Activated CD8-positive, alpha-beta memory T cell treated with anti-CD3 and anti-CD28 coated beads, Interleukin-2, amount 10 ng/mL, durations not matched to agents 7 days and 5 days (primary cell): ENCODE measurements at places on chromosomes 4 and X. TPM values are rescaled to one million over a fixed set of nuclear protein-coding genes. Genes with fewer than 3 reads are reported as not detected.

- H3K36me3 ChIP-seq = no peaks in the 10 kb centered on the region
- H3K4me1 ChIP-seq = no peaks in the 10 kb centered on the region
- no peak overlapping the region for H3K27ac ChIP-seq
- no peak overlapping the region for H3K4me3 ChIP-seq
- no peak for DNase-seq
These were observed 8.7 kb upstream of the TECRL start for GRCh38 chr4:64417974-64418373.

DNA sequence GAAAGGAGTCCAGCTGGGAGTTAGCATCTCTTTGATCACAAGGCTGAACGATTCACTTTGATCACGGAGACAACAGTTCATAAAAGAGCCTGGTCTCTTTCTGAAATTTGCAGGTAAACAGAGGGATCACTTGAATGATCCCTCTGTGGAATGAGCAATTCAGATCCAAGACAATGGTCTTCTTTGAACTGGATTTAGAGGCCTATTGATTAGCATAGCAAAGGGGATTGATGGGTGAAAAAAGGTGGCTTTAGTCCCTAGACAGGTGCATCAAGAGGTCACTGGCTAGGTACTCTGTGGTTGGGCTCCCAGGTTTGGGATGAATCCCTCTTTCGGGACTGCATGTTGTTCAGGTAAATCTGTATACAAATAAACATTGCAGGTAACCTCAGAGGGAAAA, 223.8 kb upstream of the TAPT1 start:
- no peaks in the 10 kb centered on the region for H3K36me3 ChIP-seq
- H3K4me3 ChIP-seq = no peak overlapping the region
- H3K27ac ChIP-seq = no peak overlapping the region
- DNase-seq = no peak
- H3K27me3 ChIP-seq = no peaks in the 10 kb centered on the region

DNA sequence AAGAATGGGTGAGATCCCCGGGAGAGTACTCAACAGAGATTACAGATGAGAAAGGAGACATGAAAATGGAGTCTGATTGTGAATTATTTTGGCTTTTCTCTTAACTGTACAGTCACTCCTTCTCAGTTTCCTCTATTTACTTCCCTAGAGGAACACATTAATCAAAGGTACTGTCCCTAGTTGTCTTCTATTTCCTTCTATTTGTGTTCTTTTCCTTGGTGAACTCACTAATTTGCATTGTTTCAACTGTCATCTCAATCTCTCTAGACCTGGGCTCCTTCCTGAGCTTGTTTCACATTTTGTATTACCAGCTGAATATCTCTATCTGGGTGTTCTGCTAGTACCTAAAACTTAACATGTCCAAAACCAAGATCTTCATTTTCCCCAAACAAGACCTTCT, 59.8 kb downstream of the ABCB7 start:
- H3K4me3 ChIP-seq = no peak overlapping the region
- no peak for DNase-seq
- H3K27me3 ChIP-seq = no peaks in the 10 kb centered on the region

DNA sequence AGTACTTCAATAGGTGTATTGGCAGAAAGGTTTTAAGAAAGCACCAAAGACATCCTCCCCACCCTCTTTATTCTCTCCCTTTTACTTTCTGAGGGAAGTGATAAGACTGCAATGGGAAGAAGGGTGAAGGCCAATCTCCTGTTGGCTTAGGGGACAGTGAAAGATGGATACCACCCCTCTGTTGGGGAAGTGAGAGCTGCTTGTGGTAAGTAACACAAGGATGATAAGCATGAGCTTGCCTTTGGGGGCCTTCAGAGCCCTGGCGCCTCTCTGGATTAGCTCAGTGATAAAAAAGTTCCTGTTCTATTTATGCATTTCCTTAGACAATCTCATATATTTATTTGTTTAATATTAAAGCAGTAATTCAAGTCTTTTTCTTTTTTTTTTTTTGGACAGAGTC, 5.2 kb upstream of the KLF8 start:
- H3K27me3 ChIP-seq = peaks cover 6% of the 10 kb centered on the region
- H3K27ac ChIP-seq = no peak overlapping the region
- H3K36me3 ChIP-seq = no peaks in the 10 kb centered on the region
- no peak overlapping the region for H3K4me3 ChIP-seq

- no peak for DNase-seq
- H3K27me3 ChIP-seq = peaks cover 13% of the 10 kb centered on the region
- H3K4me1 ChIP-seq = no peaks in the 10 kb centered on the region
- H3K27ac ChIP-seq = no peak overlapping the region
- H3K4me3 ChIP-seq = no peak overlapping the region
These were observed 113.1 kb downstream of the SHROOM4 start for GRCh38 chrX:50700921-50701320.

GRCh38 chr4:169282429-169283113, 11.8 kb upstream of the SH3RF1 start:
- H3K4me3 ChIP-seq = no peak overlapping the region
- no peak overlapping the region for H3K27ac ChIP-seq
- peaks cover 7% of the 10 kb centered on the region for H3K27me3 ChIP-seq
- no peak for DNase-seq
- no peaks in the 10 kb centered on the region for H3K4me1 ChIP-seq

DNA sequence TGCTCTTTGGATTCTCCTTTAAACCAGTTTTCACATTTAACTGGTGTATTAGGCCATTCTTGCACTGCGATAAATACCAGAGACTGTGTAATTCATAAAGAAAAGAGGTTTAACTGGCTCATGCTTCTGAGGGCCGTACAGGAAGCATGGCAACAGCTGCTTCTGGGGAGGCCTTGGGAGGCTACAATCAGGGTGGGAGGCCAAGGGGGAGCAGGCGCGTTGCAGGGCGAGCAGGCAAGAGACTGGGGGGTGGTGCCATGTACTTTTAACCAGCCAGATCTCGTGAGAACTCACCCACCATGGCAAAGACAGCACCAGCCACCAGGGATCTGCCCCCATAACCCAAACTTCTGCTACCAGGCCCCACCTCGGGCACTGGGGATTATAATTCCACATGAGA, 38.1 kb downstream of the RNF212 start:
- H3K4me3 ChIP-seq = no peak overlapping the region
- peaks cover 22% of the 10 kb centered on the region for H3K27me3 ChIP-seq
- no peak overlapping the region for H3K27ac ChIP-seq
- DNase-seq = no peak
- H3K4me1 ChIP-seq = peaks cover 5% of the 10 kb centered on the region

DNA sequence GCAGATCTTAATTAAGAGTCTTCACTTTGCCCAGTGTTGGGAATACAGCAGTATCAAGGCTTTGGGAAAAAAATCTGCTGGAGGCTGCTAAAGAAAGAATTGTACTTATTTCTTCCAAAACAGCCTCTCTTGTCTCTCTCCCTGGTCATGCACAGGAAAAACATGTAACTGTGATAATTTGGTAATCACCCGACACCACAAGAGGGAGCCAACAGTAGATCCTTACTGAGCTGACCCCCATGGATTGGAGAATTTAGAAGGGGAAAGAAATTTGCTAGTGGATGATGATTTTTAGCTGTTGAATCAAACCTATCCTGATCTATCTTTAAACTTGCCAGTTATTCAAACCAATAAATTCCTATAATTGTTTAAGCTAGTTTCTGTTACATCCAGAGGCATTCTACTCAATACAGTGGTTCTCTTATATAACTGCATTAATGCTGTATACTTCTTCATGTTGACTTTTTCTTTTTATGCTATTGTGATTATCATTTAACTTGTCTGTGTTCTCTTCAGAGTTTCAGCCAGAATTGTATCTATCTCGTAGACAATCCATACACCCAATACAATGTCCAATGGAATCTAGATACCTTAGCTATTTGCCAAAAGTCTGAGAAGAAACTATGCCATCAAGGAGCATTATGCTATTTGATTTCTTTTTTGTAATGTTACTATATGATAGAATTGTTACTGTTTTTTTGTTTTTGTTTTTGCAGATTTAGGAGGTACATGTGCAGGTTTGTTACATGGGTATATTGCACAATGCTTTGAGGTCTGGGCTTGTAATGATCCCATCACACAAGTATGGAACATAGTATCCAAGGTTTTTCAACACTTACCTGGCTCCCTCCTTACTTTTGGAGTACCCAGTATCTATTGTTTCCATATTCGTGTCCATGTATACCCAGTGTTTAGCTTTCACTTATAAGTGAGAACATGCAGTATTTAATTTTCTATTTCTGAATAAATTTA, 31.3 kb upstream of the ARHGEF38 start:
- no peak overlapping the region for H3K4me3 ChIP-seq
- H3K27me3 ChIP-seq = peaks cover 6% of the 10 kb centered on the region
- no peaks in the 10 kb centered on the region for H3K36me3 ChIP-seq
- no peak for DNase-seq
- H3K4me1 ChIP-seq = no peaks in the 10 kb centered on the region

Gene SYP
- total RNA-seq = 3.9 TPM

- no peak overlapping the region for H3K4me3 ChIP-seq
- no peak overlapping the region for H3K27ac ChIP-seq
- no peaks in the 10 kb centered on the region for H3K4me1 ChIP-seq
- no peaks in the 10 kb centered on the region for H3K36me3 ChIP-seq
These were observed 1025.5 kb downstream of the STIM2 start for GRCh38 chr4:27886120-27886519.

DNA sequence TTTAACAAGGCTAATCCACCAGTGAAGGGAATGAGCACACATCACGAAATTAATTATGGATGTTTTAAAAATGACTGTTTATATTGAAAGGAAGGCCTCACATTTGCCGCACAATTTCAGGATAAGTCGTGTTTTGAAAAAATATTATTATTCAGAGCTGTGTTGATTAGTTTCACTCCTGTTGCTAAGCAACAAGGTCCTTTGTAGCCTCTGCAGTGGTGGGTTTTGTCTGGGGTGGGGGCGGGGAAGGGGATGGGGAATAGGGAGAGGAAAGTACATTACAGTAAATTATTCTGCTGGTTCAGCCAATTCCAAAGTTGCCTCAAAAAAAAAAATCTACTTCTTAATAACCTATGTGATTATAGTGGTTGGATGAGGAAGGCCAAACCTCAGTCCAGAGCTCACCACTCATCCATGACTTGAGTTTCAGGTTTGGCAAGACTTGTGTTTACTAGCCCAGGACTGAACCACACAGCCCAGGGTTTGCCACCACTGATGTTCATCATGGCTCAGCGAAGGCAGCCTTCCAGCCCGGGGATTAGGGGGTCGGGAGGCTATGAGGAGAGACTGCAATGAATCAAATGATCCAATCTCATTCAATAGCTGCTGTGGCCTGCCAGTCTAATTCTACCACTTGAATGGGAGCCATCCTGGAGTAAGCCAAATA, 162.5 kb upstream of the ATP6AP2 start:
- H3K36me3 ChIP-seq = no peaks in the 10 kb centered on the region
- H3K27ac ChIP-seq = no peak overlapping the region
- H3K4me3 ChIP-seq = no peak overlapping the region
- H3K4me1 ChIP-seq = peaks cover 30% of the 10 kb centered on the region

GRCh38 chrX:21838937-21839333, 482 bp upstream of the MBTPS2 start:
- DNase-seq = no peak
- H3K36me3 ChIP-seq = peaks cover 5% of the 10 kb centered on the region
- H3K27ac ChIP-seq = peak overlapping the region; percentile 87
- H3K4me3 ChIP-seq = peak overlapping the region; percentile 89
- H3K4me1 ChIP-seq = peaks cover 6% of the 10 kb centered on the region
- H3K27me3 ChIP-seq = no peaks in the 10 kb centered on the region

Gene GPR50
- not detected for total RNA-seq

Gene PARM1
- total RNA-seq = 0.09 TPM

Gene TSPAN5
- total RNA-seq = 27.8 TPM

DNA sequence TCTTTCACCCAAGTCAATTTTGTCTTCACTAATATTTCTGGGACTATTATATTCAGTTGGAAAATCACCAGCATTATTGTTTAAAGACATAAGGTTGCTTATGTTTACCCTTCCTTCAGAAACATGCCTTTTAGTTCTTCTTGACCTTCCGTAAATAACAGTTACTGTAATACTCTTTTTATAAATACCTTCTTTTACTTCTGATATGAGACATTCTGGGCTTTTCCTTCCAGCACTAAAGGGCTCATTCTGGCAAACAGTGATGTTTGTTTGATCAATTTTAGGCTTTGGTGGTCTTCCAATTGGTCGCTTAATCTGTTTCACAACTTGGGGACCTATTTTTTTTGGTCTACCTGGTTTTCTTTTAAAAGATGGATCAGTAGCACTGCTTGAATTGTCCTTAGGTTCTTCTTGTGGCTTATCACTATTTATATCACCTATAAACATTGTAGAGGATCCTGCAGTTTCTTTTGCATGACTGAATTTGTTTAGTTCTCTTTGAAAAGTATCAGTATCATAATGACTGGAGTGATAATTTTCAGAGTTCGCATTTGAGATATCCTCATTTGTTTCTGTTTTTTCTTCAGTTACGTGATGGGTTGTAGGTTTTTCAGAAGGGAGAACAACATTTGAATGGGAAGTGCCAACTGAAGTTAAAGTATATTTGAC, 64.8 kb downstream of the NCAPG start:
- DNase-seq = no peak
- peaks cover 6% of the 10 kb centered on the region for H3K27me3 ChIP-seq
- no peak overlapping the region for H3K27ac ChIP-seq
- H3K4me3 ChIP-seq = no peak overlapping the region
- H3K4me1 ChIP-seq = peaks cover 10% of the 10 kb centered on the region

GRCh38 chr4:74133786-74134499, 24.0 kb upstream of the MTHFD2L start:
- no peaks in the 10 kb centered on the region for H3K4me1 ChIP-seq
- no peaks in the 10 kb centered on the region for H3K36me3 ChIP-seq
- H3K4me3 ChIP-seq = no peak overlapping the region
- no peak overlapping the region for H3K27ac ChIP-seq
- peak; percentile 63 for DNase-seq

Gene PRSS12
- not detected for total RNA-seq

DNA sequence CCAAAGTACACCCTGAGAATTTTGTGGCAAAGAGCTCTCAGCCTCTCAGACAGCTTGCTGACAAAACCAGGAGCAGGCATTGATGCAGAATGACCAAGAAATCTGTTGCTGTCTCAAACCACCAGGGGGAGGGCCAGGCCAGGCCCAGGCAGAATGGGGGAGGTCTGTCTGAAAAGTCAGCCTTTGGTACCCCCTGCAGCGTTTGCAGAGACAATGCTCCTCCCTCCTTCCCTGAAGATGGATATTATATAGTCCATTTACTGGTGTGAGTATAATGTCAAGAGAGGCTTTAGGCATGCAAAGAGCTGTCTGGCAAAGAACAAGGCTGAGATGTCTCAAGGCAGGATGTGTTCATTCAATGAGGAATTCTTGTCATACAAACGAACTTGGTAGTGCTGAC, 52.9 kb upstream of the TRPC5OS start:
- H3K36me3 ChIP-seq = no peaks in the 10 kb centered on the region
- no peak overlapping the region for H3K4me3 ChIP-seq
- no peak for DNase-seq
- no peaks in the 10 kb centered on the region for H3K27me3 ChIP-seq

DNA sequence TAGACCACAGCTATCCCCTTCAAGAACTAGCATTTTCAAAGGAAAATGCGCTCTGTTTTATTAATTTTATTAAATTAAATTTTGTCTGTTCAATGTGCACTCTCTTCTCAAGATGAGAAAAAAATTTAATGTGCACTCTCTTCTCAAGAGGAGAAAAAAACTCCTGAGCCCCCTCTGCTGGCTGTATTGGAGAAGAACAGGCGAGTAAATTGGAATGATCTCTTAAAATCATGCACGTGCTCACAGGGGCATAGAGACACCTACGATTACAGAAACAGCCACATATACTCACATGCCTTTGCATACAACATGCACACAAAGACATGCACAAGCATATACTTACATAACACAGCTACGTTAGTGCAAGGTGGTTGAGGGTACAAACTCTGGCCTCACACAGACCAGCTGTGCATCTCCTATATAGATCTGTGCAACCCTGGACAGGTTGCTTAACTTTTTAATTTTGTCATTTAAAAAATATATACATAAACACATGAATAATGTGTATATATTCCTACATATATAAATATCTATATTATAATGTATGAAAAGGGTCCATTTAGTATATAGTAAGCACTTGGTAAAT, 176.2 kb upstream of the CXorf66 start:
- DNase-seq = no peak
- no peaks in the 10 kb centered on the region for H3K4me1 ChIP-seq
- H3K27me3 ChIP-seq = no peaks in the 10 kb centered on the region
- H3K27ac ChIP-seq = no peak overlapping the region
